ENCODE measurements at places on chromosomes 3 and 15.
A peak's percentile ranks its signal among the peaks of the same experiment; 100 is the strongest.

- DNase-seq: peak; percentile 50
These were observed 462 bp downstream of the EDEM1 start for GRCh38 chr3:5187920-5188418.

- no peak for DNase-seq
These were observed 11.4 kb downstream of the CPOX start for GRCh38 chr3:98582042-98582441.

DNA sequence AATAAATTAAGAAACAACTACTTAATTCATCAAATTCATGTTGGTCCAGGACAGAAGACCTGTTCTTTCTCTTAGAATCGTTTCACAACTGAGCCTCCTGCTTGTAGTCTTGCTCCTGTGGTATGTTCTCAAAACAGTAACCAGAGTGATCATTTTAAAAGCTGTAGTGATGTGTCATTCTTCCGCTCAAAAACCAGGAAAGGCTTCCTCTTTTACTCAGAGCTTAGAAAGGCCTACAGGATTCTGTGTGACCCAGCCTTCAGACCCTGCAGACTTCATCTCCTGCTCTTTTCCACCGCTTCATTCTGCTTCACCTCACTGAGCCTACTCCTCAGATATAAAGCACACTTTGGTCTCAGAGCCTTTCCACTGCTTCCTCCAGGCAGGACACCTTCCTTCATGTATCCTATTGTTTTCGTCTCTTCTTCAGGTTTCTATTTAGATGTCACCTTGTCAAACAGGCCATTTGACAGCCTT is 22.7 kb downstream of the ST6GAL1 start:
- no peak for DNase-seq

DNA sequence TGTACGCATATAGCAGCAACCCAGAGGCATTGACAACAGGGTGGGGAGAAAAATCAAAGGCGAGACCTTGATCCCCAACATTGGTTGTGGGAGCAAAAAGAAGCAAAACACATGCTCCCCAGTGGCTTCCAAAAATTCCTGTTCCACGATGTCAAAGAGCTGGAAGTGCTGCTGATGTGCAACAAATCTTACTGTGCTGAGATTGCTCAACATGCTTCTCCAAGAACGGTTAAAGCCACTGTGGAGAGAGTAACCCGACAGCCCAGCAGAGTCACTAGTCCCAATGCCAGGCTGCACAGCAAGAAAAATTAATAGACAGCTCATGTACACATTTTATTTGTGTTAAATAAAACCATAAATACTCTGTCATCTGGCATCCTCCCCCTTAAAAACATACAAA is 179.9 kb upstream of the PFN2 start:
- no peak for DNase-seq

DNA sequence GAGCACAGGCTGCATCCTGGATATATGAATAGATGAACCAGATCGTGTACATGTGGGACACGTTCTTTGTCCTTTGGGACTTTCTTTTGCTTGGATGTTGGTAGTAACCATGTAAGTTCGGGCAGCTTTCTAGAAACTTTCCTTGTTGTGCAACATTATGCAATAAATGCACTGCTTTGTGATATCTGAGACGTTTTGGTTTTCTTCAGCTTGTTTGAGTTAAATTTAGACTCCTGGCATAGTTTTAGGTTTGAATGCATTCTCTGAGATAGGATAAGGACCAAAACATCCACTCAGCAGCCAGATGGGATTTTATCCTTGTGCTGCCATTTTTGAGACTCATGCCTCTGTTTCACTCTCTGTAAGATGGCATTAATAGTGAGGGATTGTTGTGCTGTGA is 158.9 kb downstream of the IGF1R start:
- no peak for DNase-seq

DNA sequence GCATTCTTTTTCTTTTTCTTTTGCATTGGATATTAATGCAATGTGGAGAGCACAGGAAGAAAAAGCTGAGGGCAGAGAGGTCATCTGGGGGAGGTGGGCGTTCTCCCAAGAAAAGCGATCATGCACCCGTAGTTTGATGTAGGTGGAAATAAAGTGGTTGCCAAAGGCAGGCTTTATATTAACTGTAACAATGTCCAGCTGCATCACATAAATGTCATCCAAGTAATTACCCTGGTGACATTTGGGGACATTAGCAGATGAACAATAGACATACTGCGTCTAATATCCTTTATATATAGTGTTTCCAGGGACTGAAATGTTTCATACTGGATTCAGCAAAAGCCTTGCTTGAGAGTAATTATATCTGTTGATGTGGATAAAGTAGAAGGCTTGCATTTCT is 135.5 kb downstream of the CNTN6 start:
- no peak for DNase-seq

Data from stimulated activated CD8-positive, alpha-beta memory T cell treated with anti-CD3 and anti-CD28 coated beads, Interleukin-15, amount 100 ng/mL, for 48 hours (primary cell).